HT-29 (cell line): ENCODE measurements at places on chromosomes 7 and 10.

GRCh38 chr7:22563621-22564241 lies 63.7 kb upstream of the STEAP1B start:
- DNase-seq, result no peak

DNA sequence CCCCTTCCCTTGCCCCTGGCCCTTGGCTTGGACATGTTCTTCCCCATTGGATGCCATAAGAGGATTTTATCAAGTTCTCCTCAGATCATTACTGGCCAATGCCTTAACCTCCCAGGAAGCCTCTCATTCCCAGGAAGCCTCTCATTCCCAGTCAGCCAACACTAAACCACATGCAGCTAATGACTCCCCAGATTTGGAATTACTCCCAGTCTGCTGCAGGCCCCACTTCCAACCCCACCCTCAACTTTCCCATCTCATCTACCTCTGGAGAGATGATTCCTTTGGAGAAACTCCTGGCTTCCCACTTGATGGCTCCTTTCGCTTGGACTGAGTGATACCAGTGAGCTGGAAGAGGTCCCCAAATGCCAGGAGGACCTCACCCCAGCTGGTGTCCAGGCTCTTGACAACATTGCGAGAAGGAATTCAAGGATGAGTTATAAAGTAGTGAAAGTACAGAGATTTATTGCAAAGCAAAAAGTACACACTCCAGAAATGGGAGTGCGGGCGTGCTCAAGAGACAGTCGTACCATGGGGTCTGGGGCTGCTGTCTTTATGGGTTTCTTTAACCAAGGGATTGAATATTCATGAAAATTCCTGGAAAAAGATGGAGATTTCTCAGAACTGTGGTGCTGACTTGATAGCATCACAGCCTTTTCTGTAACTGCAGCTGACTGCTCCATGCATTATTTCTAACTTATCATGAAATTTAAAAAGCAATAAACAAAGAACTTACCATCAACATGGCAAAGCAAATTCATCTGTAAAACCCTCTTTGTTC lies 117.2 kb upstream of the ADCY1 start:
- no peak for DNase-seq

DNA sequence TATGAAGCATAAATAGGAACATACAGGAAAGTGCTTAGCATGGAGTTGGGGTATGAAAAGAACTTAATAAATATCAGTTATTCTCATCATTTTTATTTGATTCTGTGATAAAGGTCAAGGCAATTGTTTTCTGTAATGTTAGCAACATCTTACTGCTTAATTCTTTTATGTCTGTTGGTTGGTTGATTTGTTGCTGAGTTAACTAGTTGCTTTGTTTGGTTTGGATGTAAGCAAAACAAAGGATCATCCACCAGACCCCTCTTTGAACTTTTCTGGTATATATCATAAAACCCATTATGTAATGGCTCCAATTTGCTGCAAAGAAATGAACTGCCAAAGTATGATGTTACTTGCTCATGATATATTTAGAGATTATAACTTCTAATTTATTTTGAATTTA lies 44.5 kb downstream of the CH25H start:
- DNase-seq, result no peak

- no peak for DNase-seq
These were observed 89.2 kb upstream of the TOMM7 start for GRCh38 chr7:22911889-22912288.

GRCh38 chr7:918441-919113 lies 35.9 kb downstream of the ADAP1 start:
- no peak for DNase-seq

- no peak for DNase-seq
These were observed 11.0 kb upstream of the NDUFB2 start for GRCh38 chr7:140685407-140686087.

DNA sequence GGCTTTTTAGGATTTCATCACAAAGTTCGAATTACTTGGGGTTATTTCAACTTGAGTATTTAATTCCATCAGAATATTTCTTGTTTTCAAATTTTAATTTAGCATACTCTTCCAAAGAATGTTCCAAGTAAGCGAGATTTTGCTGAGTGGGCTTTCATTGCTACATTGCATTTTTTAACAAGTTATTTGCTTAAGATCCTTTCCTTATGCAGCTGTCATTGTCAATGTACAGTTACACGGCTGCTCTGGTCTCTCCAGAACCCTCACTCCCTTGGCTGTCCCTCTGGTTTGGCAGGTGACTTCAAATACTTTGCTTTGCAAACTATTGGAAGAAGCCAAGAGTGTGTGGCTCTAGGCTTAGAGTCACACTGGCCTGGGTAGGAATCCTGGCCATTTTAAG lies 80.0 kb downstream of the CFAP58 start:
- no peak for DNase-seq

GRCh38 chr7:121914676-121915279 lies 41.8 kb downstream of the PTPRZ1 start:
- DNase-seq, result no peak

- DNase-seq, result no peak
These were observed 194.4 kb downstream of the NSUN6 start for GRCh38 chr10:18456984-18457383.

GRCh38 chr7:101235050-101235449 lies 2.6 kb downstream of the CLDN15 start:
- DNase-seq, result peak; percentile 33

DNA sequence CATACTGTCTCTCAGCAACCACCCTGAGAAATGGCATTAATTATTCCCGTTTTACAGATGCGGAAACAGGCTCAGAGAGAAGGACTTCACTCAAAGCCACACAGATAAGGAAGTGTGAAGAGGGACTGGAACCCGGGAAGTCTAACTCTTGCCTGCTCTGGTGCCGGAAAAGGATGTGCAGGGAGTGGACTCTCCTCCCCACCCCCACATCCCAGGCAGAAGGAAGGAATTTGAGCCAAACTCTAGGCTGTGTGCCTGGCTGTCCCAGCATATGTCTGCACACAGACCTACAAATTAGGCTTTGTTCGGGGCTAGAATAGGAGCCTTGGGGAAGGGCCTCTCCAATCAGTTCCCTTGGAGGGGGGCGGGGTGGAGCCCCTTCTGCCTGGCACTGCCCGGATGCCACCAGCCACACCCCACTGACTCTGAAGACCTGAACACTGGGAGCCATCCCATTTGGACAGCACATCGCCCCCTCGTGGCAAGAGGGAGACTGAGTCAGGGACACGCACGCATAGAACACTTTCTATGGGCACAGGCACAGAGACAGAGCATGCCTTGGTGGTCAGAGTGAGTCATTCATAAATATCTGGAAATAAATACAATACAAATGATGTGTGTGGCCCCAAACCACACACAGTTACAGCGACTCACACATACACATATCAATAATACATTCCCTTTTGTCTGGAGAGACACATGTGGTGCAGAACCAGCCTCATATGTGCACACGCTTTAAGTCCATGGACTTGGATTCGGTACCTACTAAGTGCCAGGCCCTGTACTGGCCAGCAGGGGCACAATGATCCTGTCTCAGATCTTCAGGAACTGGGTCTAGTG lies 13.1 kb downstream of the LZTS2 start:
- peak; percentile 95 for DNase-seq

GRCh38 chr10:125797424-125797823 lies 21.8 kb upstream of the MMP21 start:
- DNase-seq, result no peak

- no peak for DNase-seq
These were observed 132.7 kb downstream of the ICA1 start for GRCh38 chr7:8129318-8129659.

DNA sequence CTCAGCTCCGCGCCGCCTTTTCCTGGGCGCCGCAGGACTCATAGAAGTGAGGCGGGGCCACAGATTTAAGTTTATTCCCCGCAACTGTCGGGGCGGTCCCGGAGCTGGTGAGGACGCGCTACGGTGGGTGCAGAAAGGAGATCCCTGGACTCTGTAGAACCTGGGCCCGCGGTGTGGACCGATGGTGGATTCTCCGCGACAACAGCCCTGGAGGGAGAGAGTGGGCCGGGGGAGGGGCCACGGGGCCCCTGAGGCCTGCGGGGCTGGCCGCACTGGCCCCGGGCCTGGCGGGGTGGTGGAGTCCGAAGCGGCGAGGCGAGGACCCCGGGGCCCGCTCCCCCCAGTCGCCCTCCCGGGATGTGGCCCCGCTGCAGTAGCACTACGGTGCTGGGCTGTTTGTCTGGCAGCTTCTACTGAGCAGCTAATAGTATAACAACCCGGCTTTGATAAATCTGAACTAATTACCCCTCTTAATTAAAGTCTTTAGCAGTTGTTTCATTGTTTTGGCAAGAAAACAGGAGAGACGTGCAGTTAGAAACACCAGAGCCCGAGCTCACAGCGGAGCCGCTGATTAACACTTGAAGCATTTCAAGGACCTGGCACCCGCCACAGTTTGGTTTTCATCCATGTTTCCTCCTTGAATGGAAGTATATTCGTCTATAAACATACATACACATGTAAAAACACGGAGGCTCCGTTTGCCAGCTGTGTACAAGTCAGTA lies 4.2 kb downstream of the FEZF1 start:
- no peak for DNase-seq

GRCh38 chr10:108788891-108789290 lies 1134.4 kb downstream of the XPNPEP1 start:
- no peak for DNase-seq

DNA sequence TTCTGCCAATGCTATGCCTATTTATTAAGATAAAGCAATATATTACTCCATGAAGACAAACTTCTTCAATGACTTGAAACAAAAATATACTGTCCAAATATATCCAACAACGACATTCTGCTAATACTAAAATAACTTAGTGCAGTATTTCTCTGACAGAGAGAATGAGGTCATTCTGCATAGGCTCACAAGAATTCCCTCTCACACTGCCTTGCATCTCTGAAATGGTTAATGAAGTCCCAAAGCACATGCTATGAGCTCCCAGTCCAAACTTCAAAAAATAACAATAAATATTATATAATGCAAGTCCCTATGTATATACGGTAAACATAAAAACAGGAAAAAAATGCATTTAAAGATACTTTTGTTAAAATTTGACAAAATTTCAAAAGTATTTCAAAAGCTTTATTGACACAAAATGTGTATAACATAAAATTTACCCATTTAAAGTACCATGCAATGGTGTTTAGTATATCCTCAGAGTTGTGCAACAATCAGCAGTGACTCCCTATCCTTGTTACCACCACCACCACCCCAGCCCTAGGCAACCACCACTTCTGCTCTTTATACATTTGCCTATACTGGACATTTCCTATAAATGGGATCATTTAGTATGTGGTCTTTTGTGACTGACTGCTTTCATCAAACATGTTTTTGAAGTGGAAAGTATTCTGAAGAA lies 27.6 kb downstream of the CHCHD3 start:
- no peak for DNase-seq

- no peak for DNase-seq
These were observed 851 bp downstream of the AKR1E2 start for GRCh38 chr10:4826792-4827324.

DNA sequence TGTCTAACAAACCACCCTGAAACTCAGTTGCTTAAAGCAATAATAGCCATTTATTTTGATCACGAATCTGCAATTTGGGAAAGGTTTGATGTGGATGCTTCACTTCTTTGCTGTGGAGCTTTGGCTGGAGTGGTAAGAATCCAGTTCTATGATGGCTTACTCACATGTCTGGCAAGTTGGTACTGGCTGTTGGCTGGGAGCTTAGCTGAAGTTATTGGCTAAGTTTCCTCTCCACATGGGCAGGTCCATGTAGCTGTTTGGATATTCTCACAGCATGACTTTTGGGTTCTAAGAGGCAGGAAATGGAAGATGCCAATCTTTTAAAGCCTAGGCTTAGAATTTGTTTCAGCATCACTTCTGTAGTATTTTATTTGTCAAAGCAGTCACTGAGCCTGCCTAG lies 277.6 kb upstream of the NRP1 start:
- DNase-seq, result no peak

DNA sequence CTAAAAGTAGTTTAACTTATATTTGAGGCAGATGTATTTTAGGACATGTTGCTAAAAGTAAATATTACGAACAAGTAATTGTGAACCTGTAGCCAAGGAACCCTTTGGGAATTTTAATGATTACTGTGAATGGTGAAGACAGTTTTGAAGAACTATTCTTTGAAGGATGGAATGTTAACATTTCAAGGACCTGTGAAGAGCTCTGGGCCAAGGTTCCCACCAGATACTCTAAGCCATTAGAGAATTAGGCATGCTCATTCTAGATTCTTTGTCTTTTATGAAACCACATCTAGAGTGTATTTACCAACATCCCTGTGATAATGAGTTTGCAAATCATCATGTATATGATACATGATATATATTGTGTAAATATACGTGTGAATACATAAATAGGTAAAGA lies 99.8 kb downstream of the SEPTIN7 start:
- no peak for DNase-seq

- DNase-seq, result no peak
These were observed 1127.3 kb upstream of the AUTS2 start for GRCh38 chr7:68470836-68471435.

DNA sequence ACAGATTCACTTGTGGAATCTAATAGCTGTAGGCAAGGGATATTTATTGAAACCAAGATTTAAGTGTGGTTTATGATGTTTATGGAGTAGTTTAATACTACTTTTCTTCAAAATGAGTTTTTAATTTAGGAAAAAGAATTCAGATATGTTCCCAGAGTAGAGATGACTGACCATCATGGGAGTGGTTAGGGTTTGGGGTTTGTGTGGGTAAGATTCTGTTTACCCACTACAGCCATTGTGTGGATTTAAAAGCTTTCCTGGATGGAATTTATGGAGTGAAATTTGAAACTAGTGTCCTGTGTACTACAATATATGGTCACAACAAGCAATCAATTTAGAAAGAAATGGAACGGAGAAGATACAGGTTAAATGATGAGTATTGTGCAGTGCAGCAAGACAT lies 453.5 kb downstream of the AUTS2 start:
- DNase-seq, result no peak

DNA sequence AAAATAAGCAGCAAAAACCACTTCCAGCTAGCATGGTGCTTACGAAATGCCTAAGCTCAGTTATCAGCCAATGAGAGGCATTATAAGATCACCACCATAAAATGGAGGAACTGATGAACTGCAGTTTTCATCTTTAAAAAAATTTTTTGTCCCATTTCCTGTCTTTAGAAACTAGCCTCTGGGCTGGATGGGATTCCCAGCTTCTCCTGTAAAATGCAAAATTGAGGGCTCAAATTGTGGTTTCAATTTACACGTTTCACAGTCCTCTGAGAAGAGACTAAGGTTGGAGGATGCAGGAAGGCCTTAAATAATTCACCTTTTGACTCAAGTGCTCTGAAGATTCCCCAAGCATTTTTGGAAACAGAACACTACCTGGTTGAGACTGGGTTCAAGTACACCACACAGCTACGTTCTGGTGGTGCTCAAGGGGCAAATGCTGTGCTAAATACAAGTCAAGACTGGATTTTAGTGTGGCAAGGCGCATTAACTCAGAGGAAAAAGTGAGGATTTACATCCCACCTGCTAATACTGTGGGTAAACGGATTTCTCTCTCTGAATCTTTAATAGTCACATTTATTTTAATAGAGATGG lies 951 bp downstream of the ZNF25 start:
- peak; percentile 7 for DNase-seq

GRCh38 chr10:97869091-97870042 lies 19.7 kb downstream of the GOLGA7B start:
- peak; percentile 92 for DNase-seq

DNA sequence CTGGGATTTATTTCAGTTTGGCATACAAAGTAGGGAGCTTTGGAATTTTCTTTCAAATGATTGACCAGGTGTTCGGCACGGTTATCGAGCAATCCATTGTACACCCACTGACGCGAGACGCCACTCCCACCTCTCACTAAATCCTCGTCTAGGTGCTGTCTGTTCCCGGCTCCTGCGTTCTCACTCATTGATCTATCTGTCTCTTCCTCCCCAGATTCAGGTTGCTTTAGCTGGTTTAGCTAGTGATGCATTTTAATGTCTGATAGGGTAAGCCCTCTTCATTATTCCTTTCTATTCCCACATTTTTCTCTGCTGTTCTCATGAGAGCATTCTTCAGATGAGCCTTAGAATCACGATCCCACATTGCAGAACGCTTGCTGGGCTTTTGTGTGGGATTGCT lies 91.7 kb downstream of the ELFN1 start:
- DNase-seq, result no peak
